Activated naive CD8-positive, alpha-beta T cell treated with anti-CD3 and anti-CD28 coated beads, Interleukin-2, amount 50 U/mL, for 24 hours (primary cell): ENCODE measurements at places on chromosomes 2 and 18.

DNA sequence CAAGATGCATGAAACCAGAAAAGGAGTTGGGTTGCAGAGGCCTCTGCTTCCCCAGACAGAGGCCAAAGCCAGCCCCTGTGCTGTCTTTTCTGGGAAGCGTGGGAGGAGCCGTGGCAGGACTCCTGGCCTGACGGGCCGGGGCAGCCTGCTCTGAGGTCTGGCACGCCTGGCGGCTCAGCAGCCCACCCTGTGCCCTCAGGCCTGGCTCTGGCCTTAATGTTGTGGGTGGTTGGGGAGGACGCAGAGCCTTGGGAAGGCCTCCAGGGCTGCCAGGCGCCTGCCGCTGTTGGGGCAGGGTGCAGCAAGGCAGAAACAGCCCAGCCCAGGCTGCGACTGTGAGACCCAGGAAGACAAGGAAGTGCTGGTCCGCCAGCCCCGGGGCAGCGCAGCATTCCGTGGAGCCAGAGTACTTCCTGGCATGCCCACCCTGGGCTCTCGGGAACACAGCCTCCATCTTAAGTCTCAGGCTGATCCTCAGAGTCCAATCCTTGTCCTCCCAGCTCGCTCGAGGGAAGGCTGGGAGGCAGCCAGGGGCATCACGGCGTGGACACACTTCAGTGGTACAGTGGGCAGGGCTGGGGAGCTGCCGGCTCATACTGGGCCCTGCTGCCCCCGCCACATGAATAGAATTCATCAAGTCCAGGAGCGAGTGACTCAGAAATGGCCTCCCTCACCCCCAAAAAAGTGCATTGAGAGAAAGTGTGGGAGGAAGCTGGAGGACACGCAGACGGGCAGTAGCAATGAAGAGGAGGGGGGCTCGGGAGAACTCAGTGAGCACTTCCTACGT is 72.6 kb downstream of the EMX1 start:
- no peaks in the 10 kb centered on the region for H3K4me1 ChIP-seq
- peaks cover 2% of the 10 kb centered on the region for H3K36me3 ChIP-seq
- DNase-seq, result no peak
- H3K27me3 ChIP-seq, result no peaks in the 10 kb centered on the region

GRCh38 chr18:55083461-55083860 is 124.2 kb upstream of the CCDC68 start:
- no peaks in the 10 kb centered on the region for H3K36me3 ChIP-seq
- H3K4me3 ChIP-seq, result no peak overlapping the region
- no peak for DNase-seq
- H3K27me3 ChIP-seq, result peaks cover 2% of the 10 kb centered on the region

DNA sequence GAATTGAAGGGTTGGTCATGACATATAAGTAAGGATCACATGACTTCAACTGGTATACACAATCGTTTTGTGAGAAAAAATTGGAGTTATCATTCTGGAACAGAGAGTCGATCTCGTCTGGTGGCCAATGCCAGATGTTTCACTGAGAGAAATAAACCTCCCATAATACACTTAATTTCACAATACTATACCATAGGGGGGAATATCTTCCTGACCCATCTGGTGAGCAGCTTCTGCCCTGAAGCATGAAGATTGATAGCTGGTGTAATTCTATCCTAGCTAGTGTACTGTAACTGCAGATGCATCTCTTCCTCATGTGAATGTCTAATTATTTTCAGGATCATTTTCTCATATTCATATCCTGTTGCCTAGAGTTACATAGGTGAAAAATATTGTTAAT is 15.7 kb upstream of the CDH7 start:
- no peak overlapping the region for H3K4me3 ChIP-seq
- no peak overlapping the region for H3K27ac ChIP-seq
- DNase-seq, result no peak
- no peaks in the 10 kb centered on the region for H3K4me1 ChIP-seq

DNA sequence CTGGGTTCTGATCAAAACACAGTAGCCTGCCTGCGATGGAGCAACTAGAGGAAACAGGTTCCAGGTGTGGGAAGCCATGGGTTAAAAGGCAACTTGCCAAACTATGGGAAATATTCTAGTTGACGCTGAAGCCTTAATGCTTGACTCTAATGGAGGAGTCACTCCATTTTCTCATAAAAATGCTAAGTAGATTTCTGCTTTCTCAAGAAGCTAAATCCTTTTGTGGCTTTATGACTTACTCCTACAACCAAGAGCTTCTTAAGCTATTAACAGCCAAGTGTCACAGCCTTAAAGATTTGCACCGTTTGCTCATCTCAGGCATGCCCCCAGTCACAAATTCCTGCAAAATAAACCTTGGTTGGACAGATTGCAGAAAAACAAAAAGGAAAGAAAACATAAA is 25.2 kb downstream of the ANKRD44 start:
- H3K4me3 ChIP-seq, result no peak overlapping the region
- H3K4me1 ChIP-seq, result peaks cover 93% of the 10 kb centered on the region
- peak overlapping the region; percentile 93 for H3K27ac ChIP-seq
- H3K36me3 ChIP-seq, result peaks cover 30% of the 10 kb centered on the region

- peak; percentile 40 for DNase-seq
- no peak overlapping the region for H3K27ac ChIP-seq
- H3K4me3 ChIP-seq, result no peak overlapping the region
- no peaks in the 10 kb centered on the region for H3K36me3 ChIP-seq
Measured at GRCh38 chr2:170716851-170717598, 1.9 kb downstream of the SP5 start.

GRCh38 chr2:109516445-109517117 is 97.2 kb downstream of the SEPTIN10 start:
- H3K27me3 ChIP-seq, result no peaks in the 10 kb centered on the region
- H3K27ac ChIP-seq, result no peak overlapping the region
- no peaks in the 10 kb centered on the region for H3K36me3 ChIP-seq
- DNase-seq, result peak; percentile 28

- H3K27ac ChIP-seq, result no peak overlapping the region
- no peaks in the 10 kb centered on the region for H3K36me3 ChIP-seq
- DNase-seq, result peak; percentile 29
- H3K4me1 ChIP-seq, result peaks cover 13% of the 10 kb centered on the region
Measured at GRCh38 chr2:104733226-104733943, 120.5 kb upstream of the POU3F3 start.

DNA sequence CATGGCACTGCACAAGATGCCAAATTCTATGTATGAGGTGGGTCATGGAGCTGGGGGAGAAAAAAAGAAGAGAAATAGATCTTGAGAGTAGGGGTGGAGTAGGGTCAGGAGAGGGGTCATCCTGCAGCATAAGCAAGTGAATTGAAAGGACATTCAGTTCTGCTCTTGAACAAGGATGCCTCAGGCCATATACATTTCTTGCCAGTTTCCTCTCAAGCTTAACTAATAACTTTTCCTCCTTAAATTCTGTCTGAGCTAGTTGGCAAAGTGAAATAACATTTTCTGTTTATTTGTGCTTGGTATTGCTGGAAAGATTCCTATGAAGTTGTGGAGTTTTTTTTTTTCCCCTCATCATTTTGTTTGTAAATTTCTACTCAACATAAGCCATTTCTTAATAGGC is 99.0 kb upstream of the LTBP1 start:
- no peaks in the 10 kb centered on the region for H3K36me3 ChIP-seq
- no peak for DNase-seq
- H3K27ac ChIP-seq, result no peak overlapping the region
- H3K4me3 ChIP-seq, result no peak overlapping the region

GRCh38 chr2:98459496-98460175 is 15.0 kb downstream of the INPP4A start:
- peaks cover 11% of the 10 kb centered on the region for H3K36me3 ChIP-seq
- H3K4me1 ChIP-seq, result peaks cover 90% of the 10 kb centered on the region
- DNase-seq, result no peak
- H3K4me3 ChIP-seq, result no peak overlapping the region
- no peaks in the 10 kb centered on the region for H3K27me3 ChIP-seq

- no peak for DNase-seq
- no peak overlapping the region for H3K27ac ChIP-seq
- no peak overlapping the region for H3K4me3 ChIP-seq
Measured at GRCh38 chr2:238963161-238963970, 115.5 kb downstream of the TWIST2 start.

DNA sequence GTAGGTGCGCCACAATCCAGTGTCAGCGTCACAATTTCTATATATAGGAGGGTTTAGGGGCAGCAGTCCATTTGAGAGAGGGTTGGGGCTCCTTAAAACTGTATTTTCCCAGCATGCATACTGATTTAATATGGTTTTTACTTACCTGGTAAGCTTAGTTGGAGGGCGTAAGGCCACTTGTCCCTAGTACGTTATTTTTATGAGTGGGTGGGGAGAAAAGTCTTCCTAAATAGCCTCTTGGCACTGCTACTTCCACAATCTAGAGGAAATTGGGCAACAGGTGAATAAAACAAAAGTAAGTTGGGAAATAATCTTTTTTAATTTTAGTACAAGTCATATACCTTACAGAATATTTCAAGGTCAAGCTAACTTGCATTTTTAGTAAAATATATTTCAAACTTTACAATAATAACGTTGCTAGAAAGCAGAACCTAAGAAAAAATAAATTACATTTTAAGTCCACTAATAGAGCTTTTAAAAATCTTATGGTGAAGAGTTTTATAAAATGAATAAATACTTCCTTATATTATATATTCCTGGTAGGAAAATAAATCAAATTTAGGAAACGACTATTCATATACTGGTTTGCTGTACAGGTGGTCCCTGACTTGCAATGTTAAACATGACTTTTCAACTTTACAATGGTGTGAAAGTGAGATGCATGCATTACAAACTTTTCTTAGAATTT is 20.9 kb downstream of the DHRS9 start:
- peaks cover 1% of the 10 kb centered on the region for H3K4me1 ChIP-seq
- no peak overlapping the region for H3K27ac ChIP-seq
- H3K27me3 ChIP-seq, result peaks cover 8% of the 10 kb centered on the region

- H3K36me3 ChIP-seq, result peaks cover 10% of the 10 kb centered on the region
- peaks cover 44% of the 10 kb centered on the region for H3K4me1 ChIP-seq
- peak; percentile 81 for DNase-seq
- peaks cover 2% of the 10 kb centered on the region for H3K27me3 ChIP-seq
Measured at GRCh38 chr2:28391564-28392296, 928 bp upstream of the FOSL2 start.

DNA sequence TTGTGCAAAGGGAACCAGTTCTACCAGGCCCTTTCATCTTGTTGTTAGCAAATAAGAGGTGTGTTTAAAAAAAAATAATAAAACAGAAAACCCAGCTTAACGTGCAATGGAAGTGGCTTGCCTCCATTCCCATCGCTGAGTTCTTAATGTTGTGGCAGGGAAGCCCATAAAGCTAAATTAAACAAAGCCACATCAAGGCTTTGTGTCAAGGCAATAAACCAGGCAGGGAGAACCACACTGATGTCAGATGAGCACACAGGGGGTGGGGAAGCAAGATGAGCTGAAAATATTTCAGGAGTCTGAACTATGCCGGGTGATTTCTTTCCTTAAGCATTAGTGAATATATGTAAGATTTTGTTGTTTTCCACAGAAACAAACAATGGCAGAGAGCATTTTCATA is 73.5 kb downstream of the PHLPP1 start:
- peaks cover 2% of the 10 kb centered on the region for H3K27me3 ChIP-seq
- peaks cover 66% of the 10 kb centered on the region for H3K4me1 ChIP-seq
- no peak overlapping the region for H3K27ac ChIP-seq
- DNase-seq, result no peak

DNA sequence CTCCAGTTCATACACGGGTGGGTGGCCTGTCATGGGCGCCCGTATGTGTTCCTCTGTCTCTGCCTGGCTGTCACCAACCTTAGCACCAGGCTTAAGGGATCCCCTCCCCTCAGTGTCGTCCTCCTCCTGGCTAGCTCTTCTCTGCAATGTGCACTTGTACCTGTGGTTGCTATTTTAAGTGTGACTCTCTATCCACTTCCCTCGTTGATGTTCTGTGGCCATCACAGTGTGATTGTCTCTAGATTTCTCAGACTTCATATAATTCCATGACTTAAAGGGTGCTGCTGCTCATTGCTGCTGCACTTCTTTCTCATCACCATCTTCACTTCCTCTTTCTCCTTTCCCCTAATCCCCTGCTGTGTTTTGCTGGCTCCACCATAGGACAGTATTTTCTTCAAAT is 143.4 kb downstream of the EML6 start:
- H3K27ac ChIP-seq, result peak overlapping the region; percentile 2
- H3K27me3 ChIP-seq, result no peaks in the 10 kb centered on the region
- H3K4me1 ChIP-seq, result peaks cover 10% of the 10 kb centered on the region
- no peaks in the 10 kb centered on the region for H3K36me3 ChIP-seq

- H3K4me3 ChIP-seq, result no peak overlapping the region
- H3K36me3 ChIP-seq, result no peaks in the 10 kb centered on the region
- H3K27ac ChIP-seq, result no peak overlapping the region
- peaks cover 16% of the 10 kb centered on the region for H3K27me3 ChIP-seq
- DNase-seq, result no peak
Measured at GRCh38 chr2:26649992-26650712, 9.0 kb upstream of the CIB4 start.

- H3K27me3 ChIP-seq, result no peaks in the 10 kb centered on the region
- peaks cover 68% of the 10 kb centered on the region for H3K4me1 ChIP-seq
- H3K27ac ChIP-seq, result peak overlapping the region; percentile 88
- H3K36me3 ChIP-seq, result peaks cover 22% of the 10 kb centered on the region
Measured at GRCh38 chr18:63192885-63193349, 126.7 kb downstream of the BCL2 start.

GRCh38 chr2:140842110-140842509 is 1288.7 kb downstream of the LRP1B start:
- no peaks in the 10 kb centered on the region for H3K4me1 ChIP-seq
- H3K27me3 ChIP-seq, result no peaks in the 10 kb centered on the region
- DNase-seq, result no peak
- no peak overlapping the region for H3K27ac ChIP-seq

DNA sequence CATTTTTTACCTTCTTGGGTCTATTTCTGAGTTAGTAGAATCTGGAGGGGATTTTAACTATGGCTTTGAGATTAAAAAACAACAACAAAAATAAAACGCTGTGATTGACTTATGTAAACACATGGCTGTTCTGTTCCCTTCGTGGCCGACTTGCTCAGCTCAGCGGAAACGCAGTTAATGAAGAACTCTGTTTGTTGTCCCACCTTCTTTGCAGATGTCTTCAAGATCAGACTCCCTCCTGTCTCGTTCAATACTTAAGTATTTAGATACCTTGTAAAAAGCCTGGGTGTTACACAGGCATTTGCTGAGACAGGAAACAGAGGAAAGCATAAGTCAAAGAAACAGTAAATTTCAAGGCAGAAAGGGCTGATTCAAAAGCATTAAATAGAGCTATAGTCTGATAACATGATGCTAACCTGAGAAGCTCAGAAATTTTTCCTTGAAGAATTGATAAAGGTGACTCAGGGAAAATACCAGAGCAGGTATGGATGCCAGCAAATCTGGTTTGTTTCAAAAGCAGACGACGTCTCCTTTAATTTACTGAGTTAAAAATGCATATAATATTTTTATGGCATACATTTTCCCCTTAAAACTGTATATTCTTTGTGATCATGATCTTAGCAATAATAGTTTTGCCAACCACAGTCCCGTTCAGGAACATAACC is 21.7 kb upstream of the POLI start:
- H3K27me3 ChIP-seq, result no peaks in the 10 kb centered on the region
- no peak overlapping the region for H3K4me3 ChIP-seq
- H3K4me1 ChIP-seq, result peaks cover 33% of the 10 kb centered on the region
